RPMI7951 (cell line): ENCODE measurements at places on chromosomes 2 and 18.

GRCh38 chr18:45171679-45172191 is 443.5 kb upstream of the SLC14A2 start:
- DNase-seq, result peak; percentile 23

- DNase-seq, result no peak
Measured at GRCh38 chr2:203164311-203164935, 74.4 kb upstream of the CYP20A1 start.

GRCh38 chr18:12246849-12247808 is 7.0 kb upstream of the CIDEA start:
- no peak for DNase-seq

GRCh38 chr2:112869258-112869842 is 32.8 kb upstream of the IL1B start:
- DNase-seq, result peak; percentile 99

DNA sequence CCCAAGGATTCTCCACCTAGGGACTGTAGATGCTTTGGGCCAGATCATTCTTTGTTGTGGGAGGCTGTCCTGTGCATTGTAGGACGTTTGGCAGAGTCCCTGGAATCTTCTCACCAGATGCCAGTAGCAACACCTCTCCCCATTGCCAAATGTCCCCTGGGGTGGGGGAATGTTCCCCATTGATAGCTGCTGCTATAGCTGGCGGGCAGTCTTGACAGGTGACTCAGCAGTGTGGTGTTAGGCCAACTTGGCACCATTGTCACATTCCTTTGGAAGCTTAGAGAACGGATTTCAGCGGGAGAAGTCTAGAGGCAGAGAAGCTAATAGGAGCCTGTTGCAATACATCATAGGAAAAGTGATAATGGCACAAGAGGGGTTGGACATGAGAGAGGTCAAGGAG is 495.7 kb upstream of the SMIM21 start:
- peak; percentile 85 for DNase-seq
